ENCODE measurements at places on chromosomes 3 and 15.

DNA sequence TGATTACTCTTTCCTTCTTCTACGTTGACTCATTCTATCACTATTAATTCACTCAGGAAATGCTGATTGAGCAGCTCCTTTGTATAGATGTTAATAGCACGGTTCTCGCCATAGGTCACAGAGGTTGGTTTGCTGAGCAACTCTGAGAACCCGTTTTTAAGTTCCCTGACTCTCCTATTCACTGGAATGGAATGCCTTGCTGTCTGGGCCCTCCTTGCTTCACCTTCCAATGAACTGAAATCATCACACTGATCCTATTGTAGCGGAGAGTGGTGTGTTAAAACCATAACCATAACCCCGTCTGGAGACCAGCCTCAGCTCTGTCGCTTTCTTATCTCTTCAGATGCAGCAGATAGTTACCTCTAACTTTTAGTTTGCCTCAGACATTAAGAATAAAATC lies 323.6 kb downstream of the GABRB3 start:
- no peak for DNase-seq

GRCh38 chr3:32200490-32200889 lies 38.0 kb upstream of the CMTM8 start:
- no peak for DNase-seq

- DNase-seq, result no peak
Measured at GRCh38 chr3:97899331-97899730, 72.9 kb downstream of the RIOX2 start.

- DNase-seq, result no peak
Measured at GRCh38 chr3:152445212-152445611, 176.5 kb downstream of the MBNL1 start.

GRCh38 chr3:129228891-129229585 lies 20.4 kb upstream of the COPG1 start:
- DNase-seq, result no peak

DNA sequence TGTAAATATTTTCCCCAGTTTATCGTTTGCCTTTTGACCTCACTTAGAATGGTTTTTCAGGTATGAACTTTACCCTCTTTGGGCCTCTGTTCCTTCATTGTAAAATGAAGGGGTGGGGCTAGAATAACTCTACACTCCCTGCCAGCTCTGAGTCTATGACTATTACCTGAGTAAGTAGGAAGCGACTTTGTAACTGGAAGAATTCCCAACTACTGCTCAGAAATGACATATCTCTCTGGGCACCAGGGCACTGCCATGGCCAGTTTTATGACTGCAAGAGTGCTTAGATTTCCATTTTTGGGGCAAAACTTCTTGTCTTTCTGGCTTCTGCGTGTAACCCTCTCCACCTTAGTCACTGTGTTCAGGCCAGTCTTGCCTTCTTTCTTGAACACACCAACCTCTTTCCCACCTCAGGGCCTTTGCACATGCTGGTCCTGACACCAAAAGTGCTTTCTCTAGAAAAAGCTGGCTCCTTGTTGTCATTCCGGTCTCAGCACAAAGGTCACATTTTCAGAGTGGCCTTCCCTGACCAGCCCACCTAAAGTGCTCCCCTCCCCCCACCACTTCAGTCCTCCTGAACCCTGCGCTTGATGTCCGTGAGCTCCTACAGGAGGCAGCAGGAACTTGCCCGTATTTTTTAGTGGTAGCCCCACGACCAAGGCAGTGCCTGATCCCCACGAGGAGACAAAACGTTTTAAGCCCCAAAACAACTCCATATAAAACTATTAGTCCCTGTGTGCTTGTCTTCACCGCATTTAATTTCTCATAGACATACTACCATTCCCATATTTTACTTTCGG lies 25.6 kb downstream of the CDCP1 start:
- DNase-seq, result no peak

Measured in stimulated activated CD8-positive, alpha-beta memory T cell treated with anti-CD3 and anti-CD28 coated beads, Interleukin-7, amount 100 ng/mL, for 24 hours (primary cell).